ENCODE measurements at places on chromosomes 2 and 18.

DNA sequence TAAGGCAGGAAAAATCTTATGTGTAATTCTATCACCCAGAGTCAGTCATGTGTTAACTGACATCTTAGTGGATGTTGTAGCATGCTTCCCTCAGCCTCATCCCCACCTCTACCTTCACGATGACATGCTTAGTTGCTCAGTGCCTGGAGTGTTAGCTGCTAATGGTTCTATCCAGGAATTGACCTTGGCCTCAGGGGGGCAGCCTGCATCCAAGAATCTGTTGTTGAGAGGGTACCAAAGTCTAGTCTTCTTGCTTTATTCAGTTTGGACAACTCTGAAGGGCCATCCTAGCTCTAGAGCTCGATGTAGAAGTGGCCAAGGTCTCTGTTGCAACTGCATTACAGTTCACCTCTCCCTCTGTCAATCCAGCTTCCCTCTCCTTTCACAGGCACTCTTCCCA, 61.2 kb downstream of the ACYP2 start:
- DNase-seq = no peak

DNA sequence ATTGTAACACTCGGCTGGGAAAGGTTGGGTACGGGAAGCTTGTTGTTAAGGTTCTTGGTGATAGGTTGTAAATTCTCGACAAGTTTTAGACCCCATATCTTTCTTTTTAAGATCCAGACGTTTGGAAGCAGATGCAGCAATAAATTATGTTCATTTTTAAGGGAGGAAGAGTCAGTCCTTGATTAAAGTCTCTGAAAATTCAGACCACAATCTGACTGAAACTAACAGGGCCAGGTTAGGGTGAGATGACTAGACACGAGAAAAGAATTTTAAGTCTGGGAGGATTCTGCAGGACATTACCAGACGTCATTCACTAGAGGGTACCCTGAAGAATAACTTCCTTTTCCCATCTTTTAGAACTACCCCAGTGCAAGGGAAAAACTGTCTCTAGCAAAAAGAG, 16.1 kb downstream of the WIPF1 start:
- DNase-seq = no peak

GRCh38 chr18:8374676-8375075, 234.6 kb upstream of the RAB12 start:
- DNase-seq = no peak

DNA sequence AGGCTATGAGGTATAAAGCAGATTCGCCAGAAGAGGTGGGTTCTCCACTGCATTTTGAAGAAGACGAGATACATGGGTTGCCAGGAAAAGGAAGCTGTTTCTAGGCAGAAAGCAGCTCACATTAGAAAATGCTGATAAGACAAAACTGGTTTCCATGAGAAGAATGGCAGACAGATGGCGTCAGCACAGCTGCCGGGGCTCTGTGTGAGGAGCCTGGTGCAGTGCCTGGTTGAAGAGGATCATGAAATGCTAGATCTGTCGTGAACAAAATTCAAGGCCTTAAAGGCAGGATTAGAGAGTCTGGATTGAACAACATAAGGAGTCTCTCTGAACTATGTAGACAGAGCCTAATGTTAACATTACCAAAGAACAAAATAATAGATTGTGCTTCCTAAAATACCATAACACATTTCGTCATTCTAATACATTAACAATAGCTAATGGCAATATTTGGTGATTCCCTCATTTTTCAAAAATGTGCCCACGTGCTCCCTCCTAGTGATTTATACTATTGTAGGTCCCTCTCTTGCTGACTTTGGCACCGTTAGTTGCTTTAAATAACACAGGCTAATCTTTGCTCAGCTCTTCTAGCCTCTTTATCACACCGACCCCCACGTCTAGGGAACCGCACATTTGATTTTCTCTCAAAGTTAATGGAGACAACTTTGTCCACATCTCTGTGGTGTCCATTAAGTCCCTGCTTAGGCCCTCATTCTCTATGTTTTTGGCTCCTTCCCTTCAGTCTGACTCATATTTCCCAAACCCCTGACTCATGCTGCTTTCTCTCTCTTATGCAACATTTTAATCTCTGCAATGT, 38.2 kb downstream of the EFEMP1 start:
- no peak for DNase-seq

DNA sequence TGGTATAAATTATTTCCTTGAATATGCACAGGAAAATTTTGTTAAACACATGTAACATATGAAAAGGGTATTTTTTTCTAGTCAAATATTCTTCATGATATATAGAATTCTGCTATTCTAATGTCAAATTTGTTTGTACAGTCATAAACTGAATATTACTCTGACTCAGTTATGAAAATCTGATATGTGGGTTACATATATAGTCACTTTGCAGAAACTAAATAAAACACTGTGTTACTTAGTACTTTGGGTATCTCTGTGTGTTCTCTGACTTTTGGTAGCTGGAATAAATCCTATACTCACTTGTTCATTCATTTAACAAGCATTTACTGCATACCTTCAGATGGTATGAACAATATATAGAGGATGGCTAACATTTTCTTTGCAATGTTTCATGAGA, 159.4 kb downstream of the TTC27 start:
- no peak for DNase-seq

- no peak for DNase-seq
These were observed 472.5 kb downstream of the PID1 start for GRCh38 chr2:228798458-228799207.

- no peak for DNase-seq
These were observed 98.0 kb downstream of the RND3 start for GRCh38 chr2:150389447-150389846.
